T-cell (primary cell): ENCODE measurements at places on chromosomes 16 and 17.

- no peak for DNase-seq
These were observed 24.8 kb upstream of the NSRP1 start for GRCh38 chr17:30091771-30092170.

DNA sequence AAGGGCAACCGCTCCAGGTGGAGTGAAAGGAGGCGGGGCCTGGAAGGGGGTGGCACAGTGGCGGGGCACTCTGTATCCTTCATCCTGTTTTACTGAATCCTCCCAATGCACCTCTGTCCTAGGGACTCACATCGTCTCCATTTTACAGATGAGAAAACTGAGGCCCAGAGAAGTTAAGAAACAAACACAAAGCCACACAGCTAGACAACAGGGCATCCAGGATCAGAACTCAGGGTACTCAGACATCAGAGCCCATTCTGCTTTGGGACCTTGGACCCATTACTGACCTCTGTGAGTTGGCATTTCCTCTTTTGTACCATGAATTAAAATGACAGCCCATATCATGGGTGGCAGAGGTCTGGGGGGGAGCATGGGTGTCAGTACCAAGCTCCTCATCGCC is 129.2 kb downstream of the CPPED1 start:
- no peak for DNase-seq

DNA sequence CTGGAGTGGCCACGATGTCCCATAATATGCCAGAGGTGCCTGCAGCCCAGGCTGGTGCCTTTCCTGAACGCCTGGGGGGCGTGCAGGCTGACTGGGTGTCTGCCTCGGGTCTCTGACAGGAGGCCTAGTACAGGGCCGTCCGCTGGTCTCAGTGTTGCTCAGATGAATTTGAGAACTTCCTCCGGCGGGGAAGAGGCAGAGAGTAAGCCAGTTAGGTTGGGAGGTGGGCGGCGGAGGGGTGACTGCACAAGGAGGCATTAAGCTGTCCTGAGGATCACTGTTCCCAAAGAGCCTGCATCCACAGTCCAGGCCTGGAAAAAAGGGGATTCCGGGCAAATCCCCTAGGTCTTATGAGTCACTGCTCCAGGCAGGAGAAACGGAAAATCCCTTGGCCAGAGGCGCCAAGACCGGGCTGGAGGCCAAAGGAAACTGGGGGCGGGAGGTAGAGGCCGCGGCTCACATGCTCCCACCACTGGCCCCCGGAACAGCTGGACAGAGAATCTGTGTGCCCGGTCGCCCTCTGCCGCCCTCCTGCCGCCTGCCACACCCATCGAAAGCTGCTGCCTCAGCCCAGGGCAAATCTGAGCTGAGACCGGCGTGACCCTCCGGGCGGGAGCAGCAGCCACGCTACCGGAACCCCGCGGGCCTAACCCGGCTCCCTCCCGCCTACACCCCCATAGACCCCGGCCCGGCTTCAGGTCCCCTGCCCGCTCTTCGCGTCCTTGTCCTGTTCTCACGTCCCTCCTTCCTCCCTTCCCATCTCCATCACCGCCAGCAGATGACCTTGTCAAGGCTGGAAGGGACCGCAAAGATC is 1.2 kb downstream of the TRIM47 start:
- DNase-seq = no peak

DNA sequence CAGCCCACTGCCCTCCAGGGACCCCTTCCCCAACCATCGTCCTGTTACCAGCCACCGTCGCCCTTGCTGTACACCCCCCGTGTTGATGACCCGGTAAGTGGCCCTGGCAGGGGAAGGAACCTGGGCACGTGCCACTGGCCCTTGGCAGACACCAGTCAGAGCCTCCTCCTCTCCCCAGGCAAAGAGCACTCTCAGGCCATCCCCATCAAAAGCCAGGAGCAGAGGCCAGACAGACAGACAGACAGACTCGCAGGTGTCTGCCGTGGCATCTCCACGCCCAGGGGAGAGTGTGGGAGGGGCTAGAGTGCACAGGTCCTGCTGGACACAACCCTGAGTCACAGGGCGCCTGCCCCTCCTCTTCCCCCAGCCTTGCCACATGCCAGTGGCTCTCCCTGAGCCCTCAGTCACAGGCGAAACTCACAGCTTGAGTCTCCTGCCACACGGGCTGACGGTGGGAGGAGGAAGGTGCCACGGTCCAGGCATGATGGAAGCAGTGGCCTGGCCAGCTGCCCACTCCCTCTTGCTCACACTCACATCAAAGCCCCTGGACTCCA is 7.8 kb downstream of the CLCN7 start:
- DNase-seq = no peak

DNA sequence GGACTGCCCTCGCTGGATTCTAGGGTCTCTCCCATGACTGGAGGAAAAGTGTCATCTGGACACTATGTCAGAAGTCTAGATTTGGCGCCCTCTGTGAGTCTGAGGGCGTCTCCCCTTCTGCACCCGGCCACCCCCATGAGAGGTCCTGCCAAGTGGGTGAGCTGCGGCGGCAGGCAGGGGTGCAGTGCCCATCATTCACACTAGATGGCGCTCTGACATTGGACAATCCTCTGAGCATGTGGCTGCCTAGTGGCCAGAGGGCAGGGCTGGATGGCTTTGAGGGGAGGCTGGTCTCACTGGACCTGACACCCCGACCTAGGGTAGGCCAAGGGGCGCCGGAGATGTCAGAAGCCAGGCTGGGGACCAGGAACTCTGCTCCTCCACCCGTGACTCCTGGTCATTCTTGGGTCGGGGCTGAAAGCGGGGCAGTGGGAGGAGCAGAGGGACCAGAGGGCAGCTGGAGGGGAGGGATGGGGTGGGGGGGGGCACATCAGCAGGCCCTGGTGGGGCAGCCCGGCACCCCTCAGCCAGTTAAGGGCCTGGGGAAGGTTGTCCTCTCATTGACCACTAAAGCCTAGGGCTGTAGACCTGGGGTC is 28.0 kb downstream of the MRM1 start:
- peak; percentile 56 for DNase-seq

GRCh38 chr16:11245988-11246387 is 10.0 kb downstream of the SOCS1 start:
- no peak for DNase-seq

- no peak for DNase-seq
These were observed 20.3 kb upstream of the HOXB9 start for GRCh38 chr17:48646183-48647102.
